ENCODE measurements at places on chromosomes 5 and 9.

DNA sequence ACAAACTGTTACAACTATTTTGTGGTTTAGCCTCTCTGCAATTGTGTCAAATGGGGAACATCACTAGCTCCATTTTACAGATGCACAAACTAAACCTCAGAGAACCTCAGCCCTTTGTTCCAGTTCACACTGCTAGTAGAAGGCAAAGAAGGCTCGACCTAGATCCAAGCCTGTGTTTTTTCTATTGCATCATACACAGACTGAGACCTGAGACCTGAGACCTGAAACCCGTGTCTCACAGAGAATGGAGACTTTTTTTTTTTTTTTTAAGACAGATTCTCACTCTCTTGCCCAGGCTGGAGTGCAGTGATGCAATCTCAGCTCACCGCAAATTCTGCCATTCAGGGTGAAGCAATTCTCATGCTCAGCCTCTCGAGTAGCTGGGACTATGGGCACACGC, 120.8 kb downstream of the GALNT10 start:
- no peaks in the 10 kb centered on the region for H3K4me1 ChIP-seq
- H3K4me3 ChIP-seq = no peak overlapping the region
- H3K27me3 ChIP-seq = no peaks in the 10 kb centered on the region
- H3K36me3 ChIP-seq = no peaks in the 10 kb centered on the region

GRCh38 chr5:1104327-1105006, 7.4 kb downstream of the SLC12A7 start:
- H3K27ac ChIP-seq = no peak overlapping the region
- no peak overlapping the region for H3K4me3 ChIP-seq
- H3K4me1 ChIP-seq = peaks cover 41% of the 10 kb centered on the region
- no peaks in the 10 kb centered on the region for H3K36me3 ChIP-seq
- DNase-seq = no peak

DNA sequence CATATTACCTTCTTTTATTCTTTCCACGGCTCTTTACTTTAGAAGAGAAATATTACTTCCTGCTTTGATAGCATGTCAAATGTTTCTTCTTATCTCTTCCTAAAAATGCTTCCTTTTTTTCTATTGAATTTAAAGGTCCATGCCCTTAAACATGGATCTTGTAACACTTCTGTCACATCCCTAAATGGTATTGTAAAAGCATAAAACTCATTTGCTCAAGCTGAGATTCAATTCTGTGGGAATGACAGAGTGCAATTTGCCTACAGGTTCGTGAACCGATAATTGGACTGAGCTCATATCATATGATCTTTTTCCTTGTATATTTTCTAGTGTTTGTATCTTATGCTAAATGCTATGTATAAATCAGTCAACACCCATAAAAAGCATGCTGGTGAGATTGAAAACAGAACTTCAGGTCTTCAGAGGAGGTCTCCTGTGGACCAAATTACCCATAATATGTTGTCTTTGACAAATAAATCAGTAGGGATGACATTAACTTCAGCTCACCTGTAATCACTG, 429.3 kb downstream of the TMEM232 start:
- no peak overlapping the region for H3K4me3 ChIP-seq
- H3K36me3 ChIP-seq = no peaks in the 10 kb centered on the region
- DNase-seq = no peak
- no peaks in the 10 kb centered on the region for H3K27me3 ChIP-seq

GRCh38 chr5:158354958-158355357, 496.0 kb upstream of the CLINT1 start:
- H3K27ac ChIP-seq = no peak overlapping the region
- H3K4me3 ChIP-seq = no peak overlapping the region
- H3K4me1 ChIP-seq = no peaks in the 10 kb centered on the region
- no peaks in the 10 kb centered on the region for H3K36me3 ChIP-seq
- H3K27me3 ChIP-seq = no peaks in the 10 kb centered on the region

GRCh38 chr5:142819825-142820224, 49.6 kb downstream of the ARHGAP26 start:
- no peak overlapping the region for H3K4me3 ChIP-seq
- no peaks in the 10 kb centered on the region for H3K36me3 ChIP-seq
- H3K27ac ChIP-seq = peak overlapping the region; percentile 3
- H3K4me1 ChIP-seq = peaks cover 78% of the 10 kb centered on the region

DNA sequence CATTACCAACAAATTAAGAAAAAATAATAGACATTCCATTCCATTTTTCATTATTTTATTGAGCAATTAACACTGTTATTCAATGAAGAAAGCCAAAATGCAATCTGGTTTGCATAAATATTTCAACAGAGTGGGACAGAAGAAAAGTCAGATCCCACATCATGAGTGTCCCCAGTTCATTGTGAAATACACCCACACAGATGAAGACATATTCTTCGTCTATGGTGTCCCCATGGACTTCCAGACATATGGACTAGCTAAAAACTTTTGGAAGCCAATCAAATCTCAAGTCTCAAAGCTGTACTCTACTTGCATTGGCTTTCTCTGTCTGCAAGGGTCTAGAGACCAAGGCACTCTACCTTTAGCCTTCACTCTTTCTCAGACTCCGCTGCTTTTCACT, 194.3 kb downstream of the SEMA5A start:
- H3K4me1 ChIP-seq = peaks cover 56% of the 10 kb centered on the region
- H3K27me3 ChIP-seq = no peaks in the 10 kb centered on the region
- H3K4me3 ChIP-seq = no peak overlapping the region
- H3K36me3 ChIP-seq = no peaks in the 10 kb centered on the region
- DNase-seq = no peak

- no peak overlapping the region for H3K27ac ChIP-seq
- no peaks in the 10 kb centered on the region for H3K4me1 ChIP-seq
- no peak for DNase-seq
- H3K27me3 ChIP-seq = no peaks in the 10 kb centered on the region
- no peak overlapping the region for H3K4me3 ChIP-seq
- no peaks in the 10 kb centered on the region for H3K36me3 ChIP-seq
These were observed 1028.6 kb downstream of the CDH9 start for GRCh38 chr5:26009742-26010141.

- no peaks in the 10 kb centered on the region for H3K36me3 ChIP-seq
- no peak overlapping the region for H3K27ac ChIP-seq
- H3K4me3 ChIP-seq = no peak overlapping the region
- peaks cover 3% of the 10 kb centered on the region for H3K4me1 ChIP-seq
- no peak for DNase-seq
These were observed 1.3 kb upstream of the ZNF366 start for GRCh38 chr5:72508241-72509170.

DNA sequence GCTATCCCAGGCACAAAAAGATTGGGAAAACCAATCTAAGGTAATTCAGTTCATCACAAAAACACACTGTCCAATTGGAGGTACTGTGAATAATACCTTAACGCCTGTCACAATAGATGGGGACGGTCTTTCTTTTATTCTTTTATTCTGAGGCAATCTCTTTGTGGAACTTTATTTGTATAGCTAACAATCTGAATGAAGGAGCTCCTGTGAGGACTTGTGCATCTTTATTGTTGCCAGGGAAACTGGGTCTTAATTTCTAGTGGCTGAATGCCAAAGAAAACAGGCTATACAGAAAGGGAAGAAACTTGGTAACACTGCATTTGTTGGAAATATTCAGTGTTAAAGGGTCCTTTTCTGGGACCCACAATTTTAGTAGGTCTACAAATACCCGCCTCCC, 546.9 kb upstream of the C9orf72 start:
- no peaks in the 10 kb centered on the region for H3K4me1 ChIP-seq
- no peak for DNase-seq
- no peaks in the 10 kb centered on the region for H3K27me3 ChIP-seq
- no peak overlapping the region for H3K27ac ChIP-seq

GRCh38 chr5:179115307-179115706, 55.1 kb downstream of the ZNF354C start:
- DNase-seq = no peak
- no peaks in the 10 kb centered on the region for H3K4me1 ChIP-seq
- H3K36me3 ChIP-seq = no peaks in the 10 kb centered on the region
- H3K27ac ChIP-seq = no peak overlapping the region

GRCh38 chr9:37859043-37859442, 44.9 kb downstream of the SLC25A51 start:
- DNase-seq = no peak
- no peaks in the 10 kb centered on the region for H3K36me3 ChIP-seq

GRCh38 chr9:2418619-2419018, 203.0 kb upstream of the VLDLR start:
- no peak overlapping the region for H3K4me3 ChIP-seq
- DNase-seq = no peak
- peaks cover 13% of the 10 kb centered on the region for H3K4me1 ChIP-seq
- H3K27ac ChIP-seq = no peak overlapping the region

DNA sequence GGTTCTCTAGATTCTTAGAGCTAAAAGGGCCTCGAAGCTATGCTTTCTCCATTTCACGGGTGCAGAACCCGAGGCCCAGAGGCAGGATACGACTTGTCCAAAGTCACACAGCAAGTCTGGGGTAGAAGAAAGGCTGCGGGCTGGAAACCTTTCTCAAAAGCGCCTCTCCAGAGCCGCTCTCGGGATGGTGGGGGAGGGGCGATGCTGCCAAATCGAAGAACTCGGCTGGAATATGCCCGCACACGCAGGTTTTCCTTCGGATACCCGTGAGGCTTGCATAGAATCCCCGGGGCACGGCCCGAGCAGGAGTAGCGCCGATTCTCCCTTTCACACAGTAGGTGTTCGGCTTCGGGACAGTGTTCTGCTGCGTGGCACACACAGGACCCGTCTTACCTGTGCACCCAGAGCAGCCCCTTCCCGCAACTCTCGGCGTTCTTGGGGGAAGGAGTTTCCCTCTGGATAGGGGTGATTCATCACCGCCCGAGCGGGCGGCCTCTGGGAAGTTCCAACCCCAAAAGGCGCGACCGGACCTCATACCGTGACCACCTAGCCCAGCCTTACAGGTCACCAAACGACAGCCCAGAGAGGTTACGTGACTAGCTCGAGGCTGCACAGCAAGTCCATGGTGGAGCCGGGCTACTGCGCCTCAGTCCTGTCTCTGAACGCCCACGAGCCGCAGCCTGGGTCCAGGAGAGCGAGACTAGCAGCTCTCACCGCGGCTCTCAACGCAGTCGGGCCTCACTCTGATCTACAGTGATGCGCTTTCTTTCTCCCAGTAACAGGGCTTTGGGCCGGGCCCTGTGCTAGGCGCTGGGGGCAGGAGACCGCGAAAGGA, 4.1 kb downstream of the PAX5 start:
- H3K4me3 ChIP-seq = no peak overlapping the region
- no peaks in the 10 kb centered on the region for H3K36me3 ChIP-seq
- no peaks in the 10 kb centered on the region for H3K27me3 ChIP-seq

DNA sequence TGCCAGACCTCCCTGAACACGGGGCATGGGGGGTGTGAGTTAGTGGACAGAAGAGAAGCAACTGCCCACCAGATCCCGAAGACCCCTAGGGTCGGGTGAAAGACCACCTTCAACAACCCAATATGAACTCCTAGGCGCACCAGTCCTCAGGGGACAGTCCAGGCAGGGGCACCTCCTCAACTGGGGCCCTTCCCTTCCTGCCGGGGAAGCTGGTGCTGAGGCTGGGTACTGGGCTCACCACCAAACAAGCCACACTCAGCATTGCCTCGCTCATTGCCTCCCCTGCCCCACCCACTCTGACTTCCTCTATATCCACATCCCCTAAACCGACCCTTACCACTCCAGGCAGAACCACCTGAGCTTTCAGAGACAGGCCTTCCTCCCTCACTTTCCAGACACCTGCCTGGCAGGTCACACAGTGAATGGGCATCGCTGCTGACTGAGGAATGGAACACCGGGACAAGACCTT, 42.5 kb downstream of the SEMA4D start:
- no peak overlapping the region for H3K27ac ChIP-seq
- H3K27me3 ChIP-seq = no peaks in the 10 kb centered on the region
- DNase-seq = no peak
- no peaks in the 10 kb centered on the region for H3K36me3 ChIP-seq
- H3K4me1 ChIP-seq = no peaks in the 10 kb centered on the region

DNA sequence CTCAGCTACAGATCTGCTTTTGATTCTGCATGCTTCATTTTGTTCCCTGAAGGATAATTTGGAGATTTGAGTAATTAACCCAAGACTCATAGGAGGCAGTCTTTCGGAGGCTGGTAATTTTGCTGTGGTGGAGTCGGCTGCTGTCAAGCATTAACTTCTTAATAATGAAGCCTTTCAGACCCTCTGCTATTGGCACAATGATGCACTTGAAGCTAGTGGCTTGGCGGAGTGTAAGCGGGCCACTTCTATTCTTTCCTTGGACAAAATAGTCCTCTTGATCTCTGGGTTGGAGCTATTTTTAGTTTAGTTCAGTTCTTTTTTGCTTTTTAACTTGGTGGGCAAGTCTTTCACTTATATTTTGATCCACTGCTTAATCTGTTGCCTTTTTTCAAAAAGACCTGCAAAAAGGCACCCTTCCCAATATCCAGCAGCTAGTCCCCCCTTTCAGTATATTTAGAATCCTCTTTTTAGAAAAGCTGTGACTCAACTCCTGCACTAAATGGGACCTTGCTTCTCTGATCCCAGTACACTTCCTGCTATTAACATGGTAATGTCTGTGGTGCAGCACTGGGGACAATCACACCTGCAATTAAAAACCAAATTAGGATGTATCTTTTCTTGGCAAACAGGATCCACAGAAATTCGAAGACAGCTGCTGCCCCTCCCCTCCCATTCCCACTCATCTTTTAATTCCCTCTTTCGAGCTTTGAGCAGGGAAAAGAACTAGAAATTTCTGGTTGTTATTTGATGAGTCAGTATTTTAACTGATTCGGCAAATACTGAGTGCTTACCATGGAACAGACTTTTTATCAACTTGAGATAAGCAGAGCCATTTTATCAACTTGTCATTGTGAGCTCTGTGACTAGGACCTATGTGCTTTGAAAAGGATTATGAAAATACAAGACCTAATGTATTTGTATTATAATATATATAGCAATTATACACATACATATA, 169.4 kb upstream of the ANKRD55 start:
- H3K4me1 ChIP-seq = peaks cover 71% of the 10 kb centered on the region
- DNase-seq = no peak
- peak overlapping the region; percentile 54 for H3K27ac ChIP-seq

GRCh38 chr9:530681-531080, 310.8 kb upstream of the DMRT1 start:
- no peak overlapping the region for H3K27ac ChIP-seq
- no peaks in the 10 kb centered on the region for H3K27me3 ChIP-seq
- H3K4me3 ChIP-seq = no peak overlapping the region
- no peak for DNase-seq

DNA sequence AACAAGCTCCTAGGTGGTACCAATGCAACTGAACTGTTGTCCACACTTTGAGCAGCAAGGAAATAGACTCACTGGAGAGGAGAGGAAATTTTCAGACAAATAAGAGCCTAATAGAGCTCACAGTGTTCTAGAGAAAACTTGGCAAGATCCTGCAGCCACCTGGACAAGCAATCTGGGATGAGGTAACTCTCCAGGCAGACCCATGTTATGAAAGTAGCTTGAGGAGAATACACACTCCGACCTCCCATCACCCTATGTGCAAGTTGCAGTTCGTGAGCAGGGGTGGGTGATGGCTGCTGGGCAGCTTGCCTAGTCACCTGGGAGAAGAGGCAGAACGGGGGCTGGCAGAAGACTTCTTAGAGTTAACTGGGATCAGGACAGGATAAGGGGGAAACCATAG, 102.2 kb downstream of the KLF4 start:
- H3K27me3 ChIP-seq = no peaks in the 10 kb centered on the region
- H3K4me3 ChIP-seq = no peak overlapping the region
- DNase-seq = no peak
- no peak overlapping the region for H3K27ac ChIP-seq
- H3K36me3 ChIP-seq = no peaks in the 10 kb centered on the region

GRCh38 chr5:32794086-32794485, 83.0 kb downstream of the NPR3 start:
- no peak overlapping the region for H3K27ac ChIP-seq
- no peak overlapping the region for H3K4me3 ChIP-seq
- H3K36me3 ChIP-seq = no peaks in the 10 kb centered on the region
- H3K4me1 ChIP-seq = no peaks in the 10 kb centered on the region
- DNase-seq = peak; percentile 9
